ENCODE measurements at places on chromosomes 1 and 21.
A peak's percentile ranks its signal among the peaks of the same experiment; 100 is the strongest.

- peak; percentile 95 for DNase-seq
Measured at GRCh38 chr1:51519048-51519864, at the start of gene EPS15. EPS15 (minus strand) TSS chr1:51519266; CDS start chr1:51519231, 35 bp downstream.

- no peak for DNase-seq
Measured at GRCh38 chr1:240998024-240998423, 359.0 kb downstream of the RGS7 start.

DNA sequence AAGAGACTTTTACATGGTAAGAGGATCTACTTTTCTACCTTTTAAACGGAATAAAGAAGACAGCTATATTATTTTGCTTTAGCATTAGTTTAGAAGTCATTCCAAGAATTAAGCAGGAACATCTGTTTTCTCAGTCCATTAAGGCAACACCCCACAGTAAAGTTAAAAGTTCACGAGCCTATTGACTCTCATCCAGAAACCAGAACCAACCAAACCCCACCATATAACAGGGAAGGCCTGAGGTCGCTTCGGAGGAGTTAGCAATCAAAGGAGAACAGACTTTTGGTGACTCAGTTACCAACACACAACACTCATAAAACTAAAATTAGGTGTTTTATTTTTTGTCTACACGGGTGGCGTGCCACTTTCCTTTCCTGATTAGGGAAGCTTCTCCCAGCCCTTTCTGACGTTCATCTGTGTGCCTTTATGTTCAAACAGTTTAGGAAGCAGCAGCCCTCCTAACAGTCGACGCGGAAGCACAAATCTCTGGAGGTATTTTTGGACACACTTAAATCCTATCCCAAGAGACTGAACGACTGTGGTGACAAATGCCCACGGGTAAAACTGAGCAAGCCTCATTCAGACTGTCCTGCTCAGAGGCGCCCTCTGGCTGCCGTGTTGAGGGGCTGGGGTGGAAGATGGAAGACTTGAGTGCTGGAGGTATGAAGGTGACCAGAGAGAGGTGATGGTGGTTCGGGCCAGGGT lies 8.6 kb upstream of the PLA2G2C start:
- DNase-seq = peak; percentile 85

DNA sequence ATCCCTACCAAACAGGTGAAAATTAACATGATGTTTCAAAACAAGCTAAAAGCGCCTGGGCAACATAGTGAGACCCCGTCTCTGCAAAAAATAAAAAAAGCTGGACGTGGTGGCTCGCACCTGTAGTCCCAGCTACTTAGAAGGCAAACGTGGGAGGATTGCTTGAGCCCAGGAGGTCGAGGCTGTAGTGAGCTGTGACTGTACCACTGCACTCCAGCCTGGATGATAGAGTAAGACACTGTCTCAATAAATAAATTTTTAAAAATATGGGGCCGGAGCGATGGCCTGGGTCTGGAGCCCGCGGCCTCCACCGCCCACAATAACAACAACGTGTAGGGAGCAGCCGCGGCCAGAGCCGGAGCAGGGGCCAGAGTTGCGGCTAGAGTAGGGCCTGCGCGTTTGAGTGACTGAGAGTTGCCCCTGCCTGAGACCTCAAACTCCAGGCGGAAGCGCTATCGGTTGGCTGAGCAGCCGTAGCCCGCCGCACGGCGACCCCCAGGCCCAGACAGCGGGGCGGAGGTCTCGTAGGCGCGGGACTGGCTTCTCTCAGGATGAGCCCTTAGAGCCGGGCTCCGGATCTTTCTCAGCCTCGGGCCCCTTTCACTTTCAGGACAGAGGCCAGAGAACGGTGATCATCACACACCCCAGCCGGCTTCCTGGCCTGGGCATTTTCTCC lies 41.4 kb downstream of the ZMYM1 start:
- no peak for DNase-seq

GRCh38 chr1:241888232-241888631 lies 40.2 kb downstream of the EXO1 start:
- DNase-seq = no peak

GRCh38 chr21:37257511-37257966 lies 9.6 kb downstream of the VPS26C start:
- DNase-seq = no peak

- DNase-seq = peak; percentile 79
Measured at GRCh38 chr21:42974832-42975820, 764 bp downstream of the PKNOX1 start.

DNA sequence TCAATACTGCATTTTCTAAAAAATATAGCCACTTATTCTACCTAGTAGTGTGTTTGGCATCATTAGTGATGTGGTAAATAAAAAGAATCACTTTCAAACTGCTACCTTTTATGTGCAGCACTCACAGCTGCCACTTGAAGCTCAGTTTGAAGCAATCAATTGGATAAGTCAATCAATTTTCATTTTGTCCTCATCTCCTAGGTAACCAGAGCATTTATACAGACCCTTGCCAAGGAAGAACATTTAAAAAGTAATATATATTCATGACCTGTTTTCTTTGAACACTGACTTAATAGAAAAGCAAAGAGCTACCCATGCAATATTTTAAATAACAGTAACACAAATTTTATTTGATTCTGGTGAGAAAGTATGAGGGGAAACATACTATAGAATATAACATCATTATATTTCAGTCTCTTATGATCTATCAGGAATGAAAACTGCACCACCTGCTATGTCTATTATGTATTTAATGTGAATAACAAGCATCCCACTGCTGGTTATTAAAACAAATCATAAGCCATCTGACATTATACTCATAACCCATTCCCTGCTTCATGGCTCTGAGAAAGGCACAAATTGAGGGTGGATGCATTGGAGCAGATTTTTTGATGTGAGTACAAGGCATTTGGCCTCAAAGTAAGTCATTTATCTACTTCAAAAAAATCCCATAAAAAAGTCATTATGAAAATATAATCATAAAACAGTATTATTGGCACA lies 168.4 kb upstream of the C21orf91 start:
- DNase-seq = no peak

DNA sequence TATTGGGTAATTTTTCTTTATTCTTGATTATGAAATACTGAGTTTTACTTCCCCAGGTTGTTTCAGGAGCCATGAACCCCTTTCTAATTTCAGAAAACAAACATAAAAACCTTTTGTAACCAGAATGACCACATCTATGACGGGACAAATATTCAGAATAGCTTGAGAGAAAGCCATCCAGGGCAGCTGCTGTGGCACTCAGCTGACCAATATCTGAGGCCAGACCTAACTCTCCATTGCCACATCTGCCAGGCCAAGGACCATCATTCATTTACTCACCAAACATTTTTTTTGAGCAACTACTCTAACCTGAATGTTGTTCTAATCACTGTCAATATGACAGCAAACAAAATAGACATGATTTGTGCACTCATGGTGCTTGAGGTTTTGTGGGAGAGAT lies 608.3 kb upstream of the PKN2 start:
- no peak for DNase-seq

GRCh38 chr1:85604298-85604997 lies 23.9 kb downstream of the CCN1 start:
- DNase-seq = peak; percentile 8

GRCh38 chr21:41695513-41695912 lies 71.3 kb downstream of the RIPK4 start:
- DNase-seq = no peak

- DNase-seq = no peak
Measured at GRCh38 chr1:114558544-114558943, 22.9 kb downstream of the BCAS2 start.

DNA sequence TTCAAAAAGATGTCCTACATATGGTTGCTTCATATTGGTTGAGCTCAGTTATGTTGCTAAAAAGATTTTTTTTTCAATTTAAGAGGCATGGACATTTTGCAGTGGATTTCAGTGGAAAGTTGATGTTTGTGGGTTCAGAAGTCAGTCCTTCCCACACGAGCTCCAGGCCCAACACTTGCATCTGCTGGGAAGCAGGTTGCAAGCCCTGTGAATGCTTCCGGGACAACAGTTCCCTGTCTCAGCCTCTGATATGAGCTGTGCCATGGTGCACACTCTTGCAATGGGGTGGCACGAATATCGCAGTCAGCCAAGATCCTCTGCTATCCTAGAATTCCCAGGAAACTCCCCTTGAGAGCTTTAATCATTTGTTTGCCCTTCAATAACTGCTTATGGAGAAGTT lies 30.3 kb upstream of the ABCG1 start:
- no peak for DNase-seq

DNA sequence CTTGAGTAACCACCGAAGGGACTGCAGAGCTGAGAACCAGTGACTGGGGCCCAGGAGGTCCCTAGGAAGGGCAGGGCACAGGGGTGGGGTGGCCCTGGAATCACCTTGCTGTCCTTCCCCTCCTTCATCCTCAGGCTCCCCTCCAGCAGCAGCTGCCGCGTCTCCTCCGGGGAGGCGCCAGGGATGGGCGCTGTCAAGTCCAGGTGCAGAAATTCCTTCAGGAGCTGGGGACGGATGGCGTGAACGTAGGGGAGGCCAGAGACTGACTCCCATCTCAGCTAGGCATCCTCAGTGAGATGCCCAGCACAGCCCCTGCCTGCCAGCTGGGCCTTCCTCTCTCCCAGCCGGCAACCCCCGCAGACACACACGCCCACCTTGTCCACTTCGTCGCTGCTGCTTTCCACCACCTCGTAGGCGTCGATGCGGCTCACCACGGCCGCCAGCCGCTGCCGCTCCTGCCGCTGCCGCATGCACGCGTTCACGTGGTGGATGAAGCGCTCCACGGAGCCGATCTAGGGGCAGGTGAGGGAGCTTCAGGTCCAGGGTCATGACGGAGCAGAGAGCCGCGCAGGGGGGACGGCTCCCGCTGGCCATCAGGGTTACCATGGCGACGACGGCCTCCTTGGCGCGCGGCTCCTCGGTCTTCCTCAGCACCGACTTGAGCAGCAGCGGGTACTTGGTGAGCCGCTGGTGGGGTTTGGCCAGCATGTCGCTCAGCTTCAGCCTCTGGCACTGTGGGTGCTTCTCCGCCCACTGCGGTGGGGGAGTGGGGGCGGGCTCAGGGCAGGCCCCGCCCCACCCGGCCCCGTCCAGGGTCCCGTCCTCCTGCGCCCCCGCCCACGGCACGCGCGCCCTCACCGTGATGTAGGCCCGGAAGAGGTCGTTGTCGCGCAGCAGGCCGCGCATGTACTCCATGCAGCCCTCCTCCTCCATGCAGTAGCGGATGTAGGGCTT lies 4.4 kb upstream of the TNFRSF25 start:
- no peak for DNase-seq

DNA sequence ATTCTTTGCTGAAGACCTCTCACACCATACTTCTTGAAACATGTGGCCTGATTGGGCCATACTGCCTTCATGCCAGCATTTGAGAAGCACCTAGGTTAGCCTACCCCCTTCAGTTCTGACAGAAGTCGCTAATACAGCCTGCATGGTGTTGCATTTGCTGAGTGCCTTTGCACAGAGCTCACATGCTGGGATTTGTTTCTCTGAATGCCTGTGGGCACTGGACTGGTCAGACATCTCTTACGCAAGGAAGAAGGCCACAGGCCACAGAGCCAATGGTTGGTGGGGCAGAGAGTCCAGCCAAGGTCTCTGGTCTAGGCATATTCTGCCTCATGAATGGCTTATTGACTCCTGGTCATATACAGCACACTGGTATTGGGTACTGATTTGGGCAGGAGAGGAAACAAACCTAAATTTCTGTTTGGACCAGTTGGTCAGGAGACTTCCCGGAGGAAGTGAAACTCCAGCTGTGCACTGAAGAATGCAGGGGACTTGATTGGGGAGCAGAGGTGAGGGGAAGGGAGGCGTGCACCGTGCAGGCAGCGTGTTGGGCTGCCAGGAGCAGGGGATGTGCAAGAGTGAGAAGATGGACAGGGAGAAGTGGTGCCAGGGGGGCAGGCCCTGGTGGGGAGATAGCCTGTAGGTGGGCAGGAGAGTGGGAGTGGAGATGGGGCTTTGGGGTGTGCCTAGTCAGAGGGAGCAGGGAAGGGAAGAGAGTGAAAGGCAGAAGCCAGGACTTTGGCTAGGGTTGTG lies 18.1 kb downstream of the URB2 start:
- no peak for DNase-seq

DNA sequence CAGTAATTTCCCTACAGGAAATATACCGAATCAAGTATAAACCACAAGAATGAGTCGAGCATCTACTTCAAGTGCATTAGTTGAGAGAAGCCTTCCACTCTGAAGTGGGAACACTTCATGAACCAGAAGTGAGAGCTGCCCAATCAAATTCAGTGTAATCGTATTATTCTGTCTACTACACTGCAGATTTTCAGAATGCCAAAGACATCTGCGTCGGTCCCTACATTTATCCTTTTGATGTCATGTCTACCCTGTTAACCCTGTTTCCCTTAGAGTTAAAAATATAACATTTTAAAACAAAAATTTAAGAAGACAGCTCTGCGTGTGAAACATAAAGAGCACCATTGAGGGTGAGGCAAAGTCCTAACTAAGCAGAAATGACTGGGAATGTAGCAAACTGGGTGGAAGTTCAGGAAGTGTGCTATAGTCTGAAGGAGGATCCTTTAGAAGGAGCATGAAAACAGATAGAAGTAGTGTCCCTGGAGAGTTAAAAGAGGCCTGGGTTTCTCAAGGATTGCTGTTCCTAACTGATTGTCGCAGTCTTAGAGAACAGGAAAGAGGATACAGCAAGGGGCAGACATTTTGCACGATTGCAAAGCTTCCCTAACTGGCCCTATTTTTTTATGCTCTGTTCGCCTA lies 291.2 kb downstream of the PTPRC start:
- no peak for DNase-seq

GRCh38 chr1:81699234-81699633 lies 101.5 kb upstream of the ADGRL2 start:
- peak; percentile 91 for DNase-seq

DNA sequence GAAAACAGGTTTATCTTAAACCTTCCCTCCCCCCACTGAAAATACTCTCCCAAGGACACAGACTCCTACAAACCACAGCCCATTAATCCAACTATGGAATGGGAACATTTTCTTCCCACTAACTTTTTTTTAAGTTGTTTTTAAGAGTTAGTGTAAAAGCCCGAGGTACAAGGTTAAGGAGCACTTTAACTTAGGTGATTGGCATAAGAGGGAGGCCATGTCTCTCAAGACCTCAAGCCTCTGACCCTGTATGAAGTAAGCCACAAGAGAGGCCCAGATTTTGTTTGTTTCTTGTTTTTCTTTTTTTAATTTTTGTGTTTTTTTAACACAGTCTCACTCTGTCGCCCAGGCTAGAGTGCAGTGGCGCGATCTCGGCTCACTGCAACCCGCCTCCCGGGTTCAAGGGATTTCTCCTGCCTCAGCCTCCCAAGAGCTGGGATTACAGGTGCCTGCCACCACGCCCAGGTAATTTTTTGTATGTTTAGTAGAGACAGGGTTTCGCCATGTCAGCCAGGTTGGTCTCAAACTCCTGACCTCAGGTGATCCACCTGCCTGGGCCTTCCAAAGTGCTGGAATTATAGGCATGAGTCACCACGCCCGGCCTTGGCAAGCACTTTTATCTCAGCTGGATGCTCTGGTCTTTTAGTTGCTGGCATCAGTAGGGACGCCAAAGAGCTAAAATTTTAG lies 14.4 kb downstream of the ARMH1 start:
- DNase-seq = no peak

GRCh38 chr1:10649517-10650201 lies 146.8 kb downstream of the CASZ1 start:
- DNase-seq = no peak

- DNase-seq = no peak
Measured at GRCh38 chr21:15423676-15424445, 305.9 kb upstream of the USP25 start.

GRCh38 chr1:112395821-112396652 lies at the start of gene CTTNBP2NL:
CTTNBP2NL (plus strand) TSS chr1:112396214; CDS start chr1:112416166, 19,952 bp downstream.
- peak; percentile 99 for DNase-seq

GRCh38 chr1:172383536-172383935 lies 36.9 kb upstream of the C1orf105 start:
- DNase-seq = no peak

- no peak for DNase-seq
Measured at GRCh38 chr1:216854836-216855484, 131.7 kb upstream of the ESRRG start.
